Stimulated activated CD4-positive, alpha-beta T cell treated with anti-CD3 and anti-CD28 coated beads, Interleukin-2, amount 100 ng/mL, for 24 hours (primary cell): ENCODE measurements at places on chromosomes 11 and 22.

GRCh38 chr11:3781423-3781822 lies 15.9 kb downstream of the NUP98 start:
- DNase-seq: no peak

GRCh38 chr11:130602641-130603334 lies 154.3 kb downstream of the ADAMTS15 start:
- DNase-seq: no peak

DNA sequence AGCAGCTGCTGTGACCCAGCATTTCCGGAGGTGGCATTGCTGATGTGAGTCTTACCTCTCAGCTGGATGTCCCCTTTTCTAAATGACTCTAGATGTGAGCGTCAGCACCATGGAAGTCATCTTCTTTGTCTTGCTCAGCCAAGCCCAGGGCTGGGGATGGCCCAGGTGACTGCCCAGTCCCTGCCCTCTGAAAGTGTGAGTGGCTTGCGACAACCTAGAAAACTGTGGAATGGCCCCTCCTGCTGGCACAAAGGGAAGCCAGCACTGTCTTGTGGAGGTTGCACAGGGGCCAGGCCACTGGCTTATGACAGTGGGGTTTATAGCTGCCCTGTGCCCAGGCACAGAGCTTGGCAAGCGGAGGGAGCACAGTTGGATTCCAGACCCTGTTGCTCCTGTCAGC lies 6.2 kb downstream of the TUB start:
- DNase-seq: no peak

GRCh38 chr11:80937842-80938241 lies 1497.0 kb upstream of the TENM4 start:
- no peak for DNase-seq

DNA sequence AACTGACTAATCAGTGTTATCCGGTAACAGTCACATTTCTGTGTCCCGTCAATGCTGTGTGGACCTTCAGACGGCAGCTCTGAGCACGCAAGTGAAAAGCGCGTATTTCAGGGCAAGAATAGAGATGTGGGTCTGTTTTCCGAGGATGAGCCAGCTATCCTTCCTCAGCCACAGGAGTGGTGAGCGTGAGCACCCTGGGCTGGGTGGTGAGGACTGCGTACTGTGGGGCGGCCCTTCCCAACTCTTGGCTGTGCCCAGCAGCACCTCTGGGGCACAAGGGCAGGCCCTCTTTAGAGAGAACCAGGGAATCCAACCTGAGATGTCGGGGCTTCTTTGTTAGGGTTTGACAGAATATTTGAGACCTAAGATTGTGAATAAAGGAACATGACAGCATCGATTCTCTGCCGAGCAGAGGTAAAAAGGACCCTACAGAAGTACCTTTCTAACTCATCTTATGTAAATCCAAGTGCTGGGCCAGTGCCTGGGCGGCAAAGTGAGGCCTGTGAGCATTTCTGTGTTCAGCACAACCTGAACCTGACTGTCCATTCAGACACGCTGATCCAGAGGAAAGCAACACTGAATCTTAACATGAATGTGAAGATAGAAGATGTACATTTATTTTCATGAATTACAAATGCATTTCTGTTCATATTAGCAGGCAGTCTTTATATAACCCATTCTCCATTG lies 26.5 kb upstream of the YPEL1 start:
- no peak for DNase-seq
